ENCODE measurements at places on chromosomes 16 and 17.

DNA sequence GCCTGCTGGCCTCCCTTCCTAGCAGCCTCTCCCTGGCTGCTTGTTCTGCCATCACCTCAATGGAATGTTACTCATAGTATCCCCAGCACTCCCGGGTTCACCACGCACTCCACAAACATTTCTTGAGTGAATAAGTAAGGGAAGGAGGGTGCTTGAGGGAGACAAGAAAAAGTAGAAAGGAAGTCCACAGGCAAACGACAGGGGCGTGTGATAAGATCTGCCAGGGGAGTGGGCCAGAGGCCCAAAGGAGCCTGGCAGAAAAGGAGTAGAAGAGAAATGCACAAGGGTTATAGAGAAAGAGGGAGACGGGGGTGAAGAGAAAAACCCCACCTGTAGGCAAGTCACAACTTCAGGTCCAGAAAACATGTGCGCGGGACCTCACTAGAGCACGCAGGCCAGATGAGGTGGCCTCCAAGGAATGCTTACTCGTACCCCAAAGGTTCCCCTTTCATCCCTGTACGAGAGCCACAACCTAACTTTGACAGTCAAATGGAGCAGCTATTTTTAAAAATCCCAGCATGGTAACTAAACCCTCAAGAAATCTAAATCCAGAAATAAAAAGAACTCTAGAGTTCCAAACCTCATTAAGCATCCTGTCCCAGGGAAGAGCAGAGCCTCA is 6.6 kb downstream of the ZDHHC7 start:
- DNase-seq, result no peak

DNA sequence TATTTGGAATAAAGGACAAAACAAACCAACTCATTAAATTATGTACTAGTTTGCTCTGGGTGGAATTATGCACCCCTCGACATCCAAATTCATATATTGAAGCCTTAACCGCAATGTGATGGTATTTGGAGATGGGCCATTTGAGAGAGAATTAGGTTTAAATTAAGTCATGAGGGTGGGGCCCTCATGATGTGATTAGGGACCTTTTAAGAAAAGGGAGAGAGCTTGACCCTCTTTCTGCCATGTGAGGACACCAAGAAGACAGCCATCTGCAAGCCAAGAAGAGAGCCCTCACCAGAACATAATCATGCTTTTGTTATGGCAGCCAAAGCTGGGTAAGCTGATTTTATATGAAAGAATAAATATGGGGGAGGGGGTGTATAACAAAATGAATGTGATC is 2.0 kb downstream of the C16orf87 start:
- no peak for DNase-seq

- DNase-seq, result peak; percentile 65
Measured at GRCh38 chr17:75845058-75845711, 981 bp upstream of the UNC13D start.

GRCh38 chr17:37570527-37571093 is 38.6 kb downstream of the SYNRG start:
- peak; percentile 33 for DNase-seq

GRCh38 chr17:41918314-41919164 is at the start of gene ACLY:
Gene ACLY (minus strand): TSS chr17:41918951. CDS start chr17:41913873, 5,078 bp downstream.
- peak; percentile 98 for DNase-seq

DNA sequence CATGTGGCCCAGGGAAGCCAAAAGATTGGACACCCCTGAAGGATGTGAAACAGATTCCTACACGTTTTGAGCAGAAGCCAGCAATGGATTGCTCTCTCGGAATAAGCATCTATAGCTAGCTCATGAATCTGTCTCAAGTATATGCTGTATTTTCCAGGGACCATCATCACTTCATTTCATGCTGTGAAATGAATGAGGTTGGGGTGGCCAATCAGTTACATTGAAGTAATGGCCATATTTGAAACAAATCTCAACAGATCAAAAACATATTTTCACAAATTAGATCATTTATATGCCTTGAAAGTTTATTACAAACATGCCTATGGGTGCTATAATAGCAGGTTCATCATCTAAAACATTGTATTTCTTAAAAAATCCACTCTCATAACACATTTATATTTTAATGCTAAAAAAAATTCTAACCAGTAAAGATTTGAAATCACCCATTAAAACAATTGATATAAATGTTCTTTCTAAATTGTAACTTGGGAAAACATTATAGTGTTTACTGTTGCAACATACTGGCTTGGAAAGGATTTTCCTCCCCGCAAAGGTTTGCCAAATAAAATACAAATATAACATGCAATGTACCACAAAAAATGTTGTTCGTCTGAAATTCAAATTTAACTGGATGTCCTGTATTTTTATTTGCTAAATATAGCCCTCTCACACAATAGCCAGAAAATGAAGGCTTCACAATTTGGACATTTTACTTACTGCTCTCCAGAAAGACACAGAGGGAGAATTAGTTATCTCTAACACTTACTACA is 743.6 kb downstream of the KCNJ2 start:
- DNase-seq, result no peak

DNA sequence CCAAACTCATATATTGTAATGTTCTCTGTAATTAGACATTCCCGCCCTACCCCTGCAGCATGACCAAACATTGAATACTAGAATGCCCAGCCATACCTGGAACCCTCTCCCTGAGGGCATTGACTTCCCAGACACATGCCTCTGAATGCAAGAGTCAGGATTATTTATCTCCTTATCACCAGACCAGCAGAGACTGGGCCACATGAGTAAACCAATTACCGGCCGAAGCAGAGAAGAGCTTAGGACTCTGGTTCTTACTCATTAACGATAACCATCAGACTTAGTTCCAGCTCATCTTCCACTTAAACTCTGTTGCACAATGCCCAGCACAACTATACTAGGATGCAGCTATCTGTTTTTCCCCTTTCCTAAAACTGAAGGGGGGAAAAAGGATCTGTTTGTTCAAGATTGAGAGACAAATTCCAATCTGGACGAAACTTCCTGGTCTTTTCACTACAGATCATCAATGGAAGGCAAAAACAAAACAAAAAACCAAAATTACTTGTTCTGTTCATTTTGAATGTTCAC is 88.2 kb upstream of the CORO6 start:
- DNase-seq, result no peak

DNA sequence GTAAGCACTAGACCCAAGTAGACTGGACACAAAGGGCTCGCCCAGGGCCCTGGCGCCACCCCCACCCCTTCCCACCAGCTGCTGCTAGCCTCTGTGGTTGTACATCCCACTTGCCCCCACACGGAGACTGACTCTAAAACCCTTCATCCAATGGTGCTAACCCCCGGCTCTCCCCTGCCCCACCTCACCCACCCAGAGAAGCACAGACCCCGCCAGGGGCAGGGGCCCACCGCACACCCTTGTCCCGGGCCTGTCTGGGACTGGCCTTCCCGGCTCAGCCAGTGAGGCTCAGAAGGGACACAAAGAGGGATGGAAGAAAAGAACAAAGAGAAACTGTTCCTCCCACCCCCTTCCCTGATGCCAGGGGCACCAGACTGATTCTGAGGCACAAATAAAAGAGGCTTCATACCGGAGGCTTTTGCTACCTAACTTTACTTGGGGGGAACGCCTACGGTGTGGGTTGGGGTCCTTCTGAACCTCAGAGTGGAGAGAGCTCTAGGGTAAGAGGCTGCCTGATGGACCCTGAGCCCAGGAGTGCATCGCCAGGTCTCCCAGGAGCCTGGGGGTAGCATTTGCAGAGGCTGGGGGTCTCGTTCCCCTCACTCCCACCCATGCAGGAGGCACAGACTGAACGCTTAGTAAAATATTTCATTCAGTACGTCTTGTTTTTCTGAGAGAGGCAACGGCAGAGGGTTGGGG is 8.2 kb downstream of the CORO6 start:
- DNase-seq, result no peak

GRCh38 chr17:51740531-51740930 is 418.0 kb downstream of the CA10 start:
- no peak for DNase-seq

All from CD4-positive, alpha-beta T cell (primary cell).